Stimulated activated CD4-positive, alpha-beta T cell treated with anti-CD3 and anti-CD28 coated beads, Interleukin-1b, Interleukin-23, amount 100 ng/mL, for 4 hours (primary cell): ENCODE measurements at places on chromosomes 16 and 17.
A peak's percentile ranks its signal among the peaks of the same experiment; 100 is the strongest.

GRCh38 chr17:75500419-75501216 lies 14.7 kb downstream of the CASKIN2 start:
- DNase-seq = no peak

DNA sequence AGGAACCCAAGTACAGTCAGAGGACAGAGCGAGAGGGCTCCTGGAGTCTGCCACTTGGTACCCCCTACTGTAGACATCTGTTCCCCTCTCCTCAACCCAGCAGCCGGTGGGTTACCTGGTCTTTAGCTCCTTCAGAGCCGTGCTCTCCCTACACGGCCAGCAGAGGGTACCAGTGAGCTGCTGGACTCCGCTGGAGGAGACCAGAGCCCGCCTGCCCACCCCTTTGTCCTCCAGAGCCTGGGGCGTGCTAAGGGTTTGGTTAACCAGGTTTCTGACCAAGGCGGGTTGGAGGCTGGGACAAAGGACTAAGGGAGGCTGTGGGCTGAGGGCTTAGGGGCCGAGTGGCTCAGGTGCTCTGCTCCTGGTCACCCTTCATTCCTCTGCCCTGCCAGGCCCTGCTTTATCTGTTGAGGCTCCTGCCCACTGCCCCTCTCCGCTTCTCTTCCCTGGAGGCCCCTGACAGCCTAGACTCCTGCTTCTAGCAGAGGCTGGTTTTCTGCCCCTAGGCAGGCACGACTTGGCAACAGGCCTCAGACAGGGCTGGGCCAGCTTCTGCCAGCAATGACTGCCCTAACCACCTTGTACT lies 2.7 kb upstream of the HSD11B2 start:
- DNase-seq = peak; percentile 47

GRCh38 chr16:29011112-29011511 lies 26.3 kb downstream of the LAT start:
- DNase-seq = no peak

DNA sequence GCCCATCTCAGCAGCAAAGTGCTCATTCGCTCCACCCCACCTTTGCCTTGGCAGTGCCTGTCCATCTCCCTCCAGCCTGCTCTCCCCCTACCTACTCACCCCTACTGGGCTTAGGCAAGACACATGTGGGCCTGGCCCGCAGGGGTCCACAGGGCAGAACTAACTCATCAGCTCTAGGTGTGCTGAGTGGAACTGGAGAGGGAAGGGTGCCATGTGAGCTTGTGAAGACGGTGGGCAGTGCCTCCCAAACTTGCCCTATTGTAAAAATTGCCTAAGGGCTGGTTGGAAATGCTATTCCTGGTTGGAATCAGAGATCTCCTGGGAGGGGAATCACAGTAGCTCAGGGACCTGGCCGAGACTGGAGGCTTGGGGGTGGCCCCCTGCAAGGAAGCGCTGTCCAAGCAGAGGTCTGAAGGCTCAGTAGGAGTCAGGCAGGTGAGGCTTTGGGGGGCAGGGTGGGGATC lies 29.1 kb upstream of the TNS4 start:
- DNase-seq = no peak

DNA sequence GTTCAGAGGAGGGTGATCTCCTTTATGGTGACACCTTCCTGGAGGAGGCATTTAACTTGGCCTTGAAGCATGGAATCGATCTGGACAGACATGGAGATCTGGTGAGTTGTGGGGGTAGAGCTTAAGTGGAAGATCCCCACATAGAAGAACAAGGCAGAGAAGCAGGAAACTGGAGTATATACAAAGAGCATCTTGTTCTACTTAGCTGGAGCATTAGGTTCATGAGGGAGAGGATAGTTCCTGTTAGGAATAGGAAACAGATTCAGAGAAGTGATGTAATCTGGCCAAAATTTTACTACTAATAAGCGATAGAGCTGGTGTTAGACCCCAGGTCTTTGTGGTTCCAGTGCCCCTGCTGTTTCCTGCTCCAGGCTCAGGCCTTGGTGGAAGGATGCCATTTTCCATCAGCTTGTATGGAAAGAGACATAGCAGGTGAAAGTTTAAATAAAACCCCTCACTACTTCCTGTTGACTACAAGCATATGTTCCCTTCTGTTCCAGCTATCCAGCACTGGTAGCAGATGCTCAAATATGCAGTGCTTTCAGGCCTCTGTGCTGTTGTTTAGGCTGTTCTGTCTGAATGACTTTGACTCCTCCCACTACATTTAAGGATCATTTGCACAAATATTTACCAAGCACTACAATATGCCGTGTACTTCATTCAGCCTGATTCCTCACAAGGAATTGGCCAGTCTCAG lies 9.4 kb downstream of the RPAIN start:
- no peak for DNase-seq
